ENCODE measurements at places on chromosomes 5 and 9.

DNA sequence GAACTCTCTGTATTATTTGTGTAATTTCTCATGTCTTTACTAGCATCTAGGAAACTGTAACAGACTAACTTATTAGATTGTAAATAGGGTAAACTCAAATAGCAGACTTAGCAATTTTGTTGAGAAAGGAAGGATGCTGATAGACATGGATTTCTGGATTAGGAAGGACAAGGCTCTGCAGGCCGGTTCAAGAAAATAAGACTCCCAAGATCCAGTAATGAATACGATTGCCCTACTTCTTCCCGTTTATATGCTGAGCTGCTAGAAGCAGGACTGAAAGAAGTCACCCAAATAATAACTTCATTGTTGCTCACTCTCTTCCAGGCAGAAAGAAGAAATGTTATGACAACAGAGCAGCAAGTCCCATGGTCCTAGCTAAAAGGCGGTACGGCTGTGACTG, 22.8 kb upstream of the C9orf40 start:
- DNase-seq: no peak

- no peak for DNase-seq
These were observed 687.6 kb downstream of the CETN3 start for GRCh38 chr5:89721931-89722330.

DNA sequence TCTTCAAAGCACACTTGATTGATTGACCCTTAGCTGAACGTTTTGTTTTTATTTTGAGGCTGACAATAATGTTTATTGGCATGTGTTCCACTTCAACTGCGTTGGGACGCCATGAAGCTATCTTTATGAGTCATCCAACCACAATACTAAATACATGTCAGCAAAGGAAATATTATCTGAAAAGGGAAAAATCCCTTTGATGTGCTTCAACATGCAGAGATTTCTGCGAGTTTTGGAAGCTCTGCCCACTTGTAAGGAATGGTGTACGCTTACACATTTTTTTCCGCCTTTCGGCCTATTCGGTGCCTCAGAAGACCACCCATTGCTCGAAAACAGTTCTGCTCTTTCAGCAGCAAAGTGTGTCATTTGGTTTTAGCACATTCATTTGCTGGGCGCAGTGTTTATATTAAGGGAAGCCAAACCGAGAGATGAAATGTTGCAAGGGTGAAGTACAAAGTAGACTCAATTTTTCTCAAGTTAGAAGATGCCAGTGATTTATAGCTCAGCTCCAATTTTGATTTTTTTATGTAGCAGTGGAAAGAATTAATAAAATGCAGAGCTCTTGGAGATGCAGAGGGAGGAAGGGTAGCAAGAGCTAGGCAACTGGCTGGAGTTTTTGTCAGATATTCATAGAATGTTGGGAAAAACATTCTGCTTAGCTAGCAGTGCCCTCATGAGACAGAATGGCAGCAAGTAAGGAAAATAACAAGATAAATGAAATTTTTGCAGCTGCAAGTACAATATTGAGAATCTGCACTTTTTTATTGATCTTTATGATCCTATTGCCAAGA, 68.9 kb downstream of the PRDM6 start:
- DNase-seq: no peak

GRCh38 chr9:86413971-86414880, 60.0 kb upstream of the TUT7 start:
- no peak for DNase-seq

DNA sequence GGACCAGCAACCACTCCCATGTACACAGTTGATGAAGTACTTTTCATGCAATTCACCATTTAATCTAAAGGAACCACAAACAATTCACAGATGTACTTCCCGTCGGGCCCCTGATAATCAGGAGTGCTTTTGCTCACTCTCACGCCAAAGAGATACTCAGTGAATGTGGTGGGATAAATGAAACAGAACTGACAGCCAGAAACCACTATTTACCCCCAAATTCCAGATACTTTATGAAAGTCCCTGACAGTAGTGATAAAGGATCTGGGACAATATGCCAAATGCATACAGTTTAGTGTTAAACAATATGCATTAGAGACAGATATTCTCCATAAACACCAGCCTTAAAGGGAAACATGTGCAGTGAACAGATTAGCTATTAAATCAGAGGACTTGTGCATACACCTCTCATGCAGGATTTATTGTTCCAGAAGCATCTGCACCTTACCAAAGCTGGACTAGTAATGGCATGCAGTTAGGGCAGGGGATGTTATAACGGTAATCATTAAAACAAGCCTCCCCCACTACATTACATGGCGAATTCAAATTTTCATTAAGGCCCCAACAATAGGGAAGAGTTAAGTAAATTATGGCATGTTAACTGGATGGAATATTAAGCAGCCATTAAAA, 74.0 kb upstream of the SLC25A51 start:
- DNase-seq: no peak
